Placental pericyte (primary cell): ENCODE measurements at places on chromosomes 3 and 15. TPM values are rescaled to one million over a fixed set of nuclear protein-coding genes. Genes with fewer than 3 reads are reported as not detected.

The MESP2 gene
- total RNA-seq = 0.29 TPM in 1 of 2 replicates, not detected in the other

The KIF15 gene
- total RNA-seq = 0.66 and 14.7 TPM in 2 replicates

The NMNAT3 gene
- under 0.01 and 0.43 TPM in 2 replicates for total RNA-seq

The SLC51B gene
- not detected in 2 replicates for total RNA-seq

The ATP8B4 gene
- total RNA-seq = 2.7 and 5.3 TPM in 2 replicates

The NEK10 gene
- 1.5 and 10.2 TPM in 2 replicates for total RNA-seq

The NPHP3 gene
- 28.7 and 56.3 TPM in 2 replicates for total RNA-seq

The CISH gene
- total RNA-seq = 0.72 and 2.0 TPM in 2 replicates

The GPR15 gene
- total RNA-seq = not detected in 2 replicates

The FAM81A gene
- 0.29 TPM in 1 of 2 replicates, not detected in the other for total RNA-seq

The COLQ gene
- total RNA-seq = 0.29 and 0.66 TPM in 2 replicates
